Stimulated activated CD4-positive, alpha-beta T cell treated with anti-CD3 and anti-CD28 coated beads, Interleukin-12 subunit alpha, Interleukin-12 subunit beta, amount 100 ng/mL, for 48 hours (primary cell): ENCODE measurements at places on chromosomes 12 and 14.

DNA sequence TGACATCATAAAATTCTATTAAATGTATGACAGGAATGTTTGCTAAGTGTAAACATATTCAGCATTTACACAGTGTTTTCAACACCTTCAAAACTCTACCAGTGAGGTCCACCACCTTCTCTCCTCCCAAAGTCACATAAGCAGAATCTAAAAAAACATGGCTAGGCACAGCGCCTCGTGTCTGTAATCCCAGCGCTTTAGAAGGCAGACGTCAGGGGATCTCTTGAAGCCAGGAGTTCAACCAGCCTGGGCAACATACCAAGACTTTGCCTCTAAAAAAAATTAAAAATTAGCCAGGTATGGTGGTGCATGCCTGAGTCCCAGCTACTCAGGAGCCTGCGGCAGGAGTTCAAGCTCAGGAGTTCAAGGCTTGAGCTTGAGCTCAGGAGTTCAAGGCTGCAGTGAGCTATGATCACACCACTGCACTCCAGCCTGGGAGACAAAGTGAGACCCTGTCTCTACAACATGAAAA lies 30.0 kb downstream of the NUMB start:
- DNase-seq: no peak

GRCh38 chr14:30450631-30451545 lies 108.1 kb upstream of the G2E3 start:
- no peak for DNase-seq

DNA sequence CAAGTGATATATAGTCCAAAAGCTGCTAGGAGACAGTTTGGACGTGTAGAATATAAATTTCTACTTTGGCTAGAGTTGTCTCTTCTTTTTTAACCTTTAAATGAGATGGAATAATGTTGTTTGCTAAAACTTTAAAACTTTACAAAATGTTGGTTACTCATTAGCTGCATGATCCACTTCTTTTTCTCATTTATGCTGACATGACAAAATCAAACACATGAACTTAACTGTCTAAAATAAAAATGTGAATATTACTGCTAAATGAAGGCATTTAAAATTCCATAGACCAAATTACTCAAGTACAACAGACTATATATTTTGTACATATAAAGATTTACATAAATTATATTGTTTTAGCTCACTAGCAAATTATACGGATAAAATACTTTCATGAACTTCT lies 135.9 kb upstream of the ABCD2 start:
- DNase-seq: no peak

DNA sequence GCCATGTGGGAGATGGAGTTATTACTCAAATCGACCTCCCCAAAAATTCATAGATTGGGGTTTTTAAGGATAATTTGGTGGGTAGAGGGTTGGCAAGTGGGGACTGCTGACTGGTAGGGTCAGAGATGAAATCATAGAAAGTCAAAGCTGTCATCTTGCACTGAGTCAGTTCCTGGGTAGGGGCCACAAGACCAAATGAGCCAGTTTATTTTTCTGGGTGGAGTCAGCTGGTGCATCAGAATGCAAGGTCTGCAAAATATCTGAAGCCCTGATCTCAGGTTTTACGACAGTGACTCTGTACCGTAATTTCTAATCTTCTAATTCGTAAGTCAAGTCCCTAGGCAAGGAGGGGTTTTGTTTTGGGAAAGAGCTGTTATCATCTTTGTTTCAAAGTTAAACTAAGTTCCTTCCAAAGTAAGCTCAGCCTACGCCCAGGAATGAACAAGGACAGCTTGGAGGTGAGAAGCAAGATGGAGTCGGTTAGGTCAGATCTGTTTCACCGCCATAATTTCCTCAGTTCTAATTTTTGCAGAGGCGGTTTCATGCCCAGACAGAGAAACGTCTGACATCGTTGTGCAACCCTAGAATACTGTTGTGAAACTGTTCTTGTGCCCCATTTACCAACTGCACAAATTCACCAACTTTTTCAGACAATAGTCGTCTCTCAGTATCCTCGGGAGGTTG lies 104.5 kb upstream of the SFSWAP start:
- no peak for DNase-seq

GRCh38 chr14:103627073-103628025 lies 1.7 kb upstream of the KLC1 start:
- no peak for DNase-seq

- DNase-seq: no peak
Measured at GRCh38 chr14:31939934-31940333, 137.2 kb upstream of the ARHGAP5 start.

GRCh38 chr14:67533754-67534085 lies 630 bp downstream of the PLEKHH1 start:
- no peak for DNase-seq

DNA sequence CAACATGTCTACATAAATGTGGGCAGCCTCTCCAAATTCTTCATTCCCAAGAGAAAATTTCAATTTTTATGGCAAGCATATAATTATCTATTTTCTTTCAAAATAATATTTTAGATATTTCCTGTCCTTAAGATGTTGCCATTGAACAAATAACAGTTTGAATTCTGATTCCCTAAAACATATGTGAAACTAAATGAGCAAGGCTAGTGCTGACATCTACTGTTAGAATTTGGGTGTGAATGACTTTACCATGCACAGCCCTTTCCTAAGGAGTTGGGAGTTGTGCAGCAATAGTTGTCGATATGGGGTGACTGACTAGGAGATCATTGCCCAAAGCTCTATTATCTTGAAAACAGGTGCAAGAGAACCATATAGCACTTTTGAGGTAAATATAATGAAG lies 108.2 kb upstream of the SLC38A4 start:
- DNase-seq: no peak

DNA sequence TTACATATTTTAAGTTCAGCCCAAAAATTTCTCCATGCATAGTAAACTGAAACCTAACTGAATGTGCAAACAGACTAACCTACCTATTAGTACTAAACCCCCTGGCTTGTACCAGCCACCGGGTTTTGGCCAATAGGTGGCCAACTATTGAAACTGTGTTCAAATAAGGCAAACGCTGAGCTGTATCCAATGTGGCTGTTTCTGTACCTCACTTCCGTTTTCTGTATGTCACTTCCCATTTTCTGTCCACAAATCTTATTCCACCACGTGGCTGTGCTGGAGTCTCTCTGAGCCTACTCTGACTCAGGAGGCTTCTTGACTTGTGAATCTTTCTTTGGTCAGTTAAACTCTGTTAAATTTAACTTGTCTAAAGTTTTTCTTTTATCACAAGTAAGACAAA lies 6.0 kb upstream of the FBXO34 start:
- no peak for DNase-seq

GRCh38 chr14:95255487-95255886 lies 64.2 kb downstream of the CLMN start:
- no peak for DNase-seq

DNA sequence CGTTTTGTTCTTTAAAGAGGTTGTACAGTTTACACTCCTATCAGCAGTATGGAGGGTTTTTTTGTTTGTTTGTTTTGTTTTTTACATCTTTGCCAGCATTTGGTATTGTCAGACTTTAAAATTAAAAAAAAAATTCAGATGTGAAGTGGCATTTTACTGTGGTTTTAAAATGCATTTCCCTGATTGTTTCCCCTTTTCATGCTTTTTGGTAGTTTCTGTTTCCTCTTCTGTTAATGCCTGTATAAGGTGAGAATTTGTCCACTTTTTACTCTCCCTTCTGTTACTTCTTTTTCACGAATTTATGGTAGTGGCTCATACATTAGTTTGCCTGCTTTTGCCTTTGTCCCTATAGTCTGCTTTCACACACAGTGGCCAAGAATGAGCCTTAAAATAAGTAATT lies 36.6 kb downstream of the MNAT1 start:
- DNase-seq: no peak

- no peak for DNase-seq
Measured at GRCh38 chr14:103022685-103023044, 34.7 kb downstream of the CDC42BPB start.
